ENCODE measurements at places on chromosomes 11 and 22.

GRCh38 chr11:8296038-8296649 is 32.5 kb upstream of the LMO1 start:
- no peak for DNase-seq

DNA sequence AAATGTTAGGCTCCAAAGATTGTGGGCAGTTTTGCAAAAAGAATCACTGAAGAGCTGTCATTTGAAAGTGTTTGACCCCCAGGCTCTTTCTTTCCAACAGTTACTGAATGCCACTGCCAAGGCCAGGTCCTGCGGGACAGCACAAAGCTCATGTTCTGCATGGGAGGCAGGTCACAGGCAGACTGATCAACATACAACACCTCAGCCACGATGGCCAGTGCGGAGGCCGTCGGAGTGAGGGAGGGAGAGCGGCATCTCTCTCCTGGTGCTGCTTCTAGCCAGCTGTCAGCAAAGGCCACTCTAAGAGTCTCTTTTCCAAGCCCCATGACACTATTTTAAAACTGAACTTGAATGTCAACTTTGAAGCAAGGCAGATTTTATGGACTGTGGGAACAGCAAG is 49.9 kb downstream of the ARFGAP3 start:
- no peak for DNase-seq

GRCh38 chr22:31136155-31136554 is 4.2 kb downstream of the PLA2G3 start:
- no peak for DNase-seq

DNA sequence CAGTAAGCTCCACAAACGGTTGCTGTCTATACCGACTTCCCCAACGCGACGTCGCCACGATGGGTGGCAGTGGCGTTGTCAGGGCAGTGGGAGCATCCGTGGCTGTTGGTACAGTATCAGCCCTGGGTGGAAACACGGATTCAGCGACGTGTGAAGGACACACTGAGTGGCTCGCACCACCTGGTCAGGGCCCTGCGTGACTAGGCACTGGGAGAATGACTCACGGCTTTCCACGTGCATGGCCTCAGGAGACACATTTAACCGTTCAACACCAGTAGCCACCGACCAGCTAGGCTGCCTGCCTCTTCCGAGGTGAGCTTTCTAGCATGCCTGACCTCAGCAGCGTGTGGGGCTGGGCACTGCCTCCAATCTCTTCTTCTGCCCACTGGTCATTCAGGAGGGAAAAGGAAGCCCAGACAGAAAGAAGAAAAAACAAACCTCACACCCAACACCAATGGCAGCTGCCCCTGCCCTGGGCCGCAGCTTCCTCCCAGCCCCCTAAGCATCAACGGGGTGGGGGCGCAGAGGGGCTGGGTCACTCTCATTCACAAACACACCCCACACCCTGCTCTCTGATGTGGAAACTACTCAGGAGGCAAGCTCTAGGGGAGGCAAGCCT is 59.0 kb downstream of the MYH9 start:
- peak; percentile 99 for DNase-seq

Measured in RPMI7951 (cell line).